ENCODE measurements at places on chromosomes 3 and 15. TPM values are rescaled to one million over a fixed set of nuclear protein-coding genes. Genes with fewer than 3 reads are reported as not detected.

The TRIM42 gene
- not detected for total RNA-seq

The MBNL1 gene
- total RNA-seq: 360 TPM

The RPSA gene
- total RNA-seq: 3,061 TPM

The SLC9A9 gene
- 1.9 TPM for total RNA-seq

The COMMD2 gene
- 31.0 TPM for total RNA-seq

The POTEB2 gene
- total RNA-seq: not detected

The CRYGS gene
- total RNA-seq: 2.6 TPM

The SCN11A gene
- total RNA-seq: not detected

The ZBBX gene
- total RNA-seq: not detected

The TTLL13 gene
- 0.20 TPM for total RNA-seq

DNA sequence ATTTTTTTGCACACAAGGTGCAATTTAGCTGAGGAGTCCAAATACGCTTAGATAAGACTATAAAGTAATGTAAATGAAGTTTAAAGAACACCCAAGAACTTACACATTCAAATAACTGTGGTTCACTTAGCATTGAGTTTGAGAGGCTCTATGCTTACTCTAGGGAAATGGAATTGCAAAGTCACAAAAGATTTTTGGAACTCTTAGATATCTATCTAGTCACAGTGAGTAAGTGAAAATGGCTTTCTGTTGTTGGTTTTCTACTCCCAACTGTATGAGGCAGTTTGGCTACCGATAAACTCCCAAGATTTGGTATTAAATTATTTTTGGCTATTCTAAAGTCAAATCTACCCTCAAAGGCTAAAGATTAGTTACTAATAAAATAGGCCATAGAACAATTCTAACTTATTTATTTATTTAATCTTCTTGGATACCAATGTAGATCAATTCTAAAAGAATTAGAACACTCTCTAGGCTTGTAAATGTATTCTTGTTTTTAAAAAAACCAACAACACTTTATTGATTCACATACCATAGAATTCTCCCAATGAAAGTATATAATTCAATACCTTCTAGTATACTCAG lies 165.4 kb downstream of the SNRK start:
- DNase-seq: no peak

DNA sequence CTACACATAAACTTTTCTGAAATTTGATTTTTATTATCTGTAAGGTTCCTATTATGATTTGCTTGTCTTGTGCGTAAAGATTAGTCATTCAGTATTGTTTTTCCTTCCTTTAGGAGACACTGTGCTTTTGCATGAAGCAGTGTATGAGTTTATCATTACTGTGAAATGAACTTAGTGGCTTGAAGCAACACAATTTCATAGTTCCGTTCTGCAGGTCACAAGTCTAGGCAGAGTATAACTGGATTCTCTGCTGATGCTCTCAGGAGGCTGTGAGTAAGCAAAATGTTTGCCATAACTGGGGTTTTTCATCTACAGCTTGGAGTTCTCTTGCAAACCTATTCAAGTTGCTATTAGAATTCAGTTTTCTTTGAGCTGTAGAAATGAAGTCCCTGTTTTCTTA lies 1136.1 kb downstream of the OTOL1 start:
- no peak for DNase-seq

DNA sequence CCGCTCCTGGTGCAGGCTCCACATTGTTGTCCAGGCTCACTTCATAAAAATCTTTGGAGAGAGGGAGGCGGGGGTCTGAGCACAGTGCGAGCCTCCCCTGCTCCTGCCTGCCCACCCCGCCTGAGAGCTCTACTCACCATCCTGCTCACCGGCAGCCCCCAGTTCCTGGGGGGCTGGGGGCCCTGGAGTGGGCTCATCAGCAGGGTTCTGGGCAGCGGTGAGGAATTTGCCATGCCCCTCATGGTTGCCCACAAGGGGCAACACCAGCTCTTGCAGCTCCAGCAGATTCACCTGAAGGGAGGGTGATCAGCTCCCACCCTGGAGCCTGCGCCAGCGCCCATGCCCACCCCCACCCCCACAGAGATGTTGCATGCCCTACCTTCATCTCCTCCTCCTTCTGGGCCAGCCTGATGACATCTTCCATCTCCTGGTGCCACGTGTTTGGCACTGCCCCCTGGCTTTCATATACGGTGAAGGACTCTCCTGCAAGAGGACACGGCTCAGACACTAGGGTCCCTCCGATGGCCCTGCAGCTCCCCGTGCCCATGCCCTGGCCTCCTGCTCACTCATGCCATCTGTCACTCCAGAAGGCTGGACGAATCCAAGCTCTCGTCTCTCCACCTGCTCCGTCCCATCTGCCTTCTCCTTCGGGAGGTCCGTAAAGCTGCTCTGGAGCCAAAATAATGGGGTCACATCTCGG lies 162.1 kb downstream of the TBC1D2B start:
- no peak for DNase-seq

- DNase-seq: no peak
Measured at GRCh38 chr15:33801954-33802353, 166.3 kb upstream of the CHRM5 start.

DNA sequence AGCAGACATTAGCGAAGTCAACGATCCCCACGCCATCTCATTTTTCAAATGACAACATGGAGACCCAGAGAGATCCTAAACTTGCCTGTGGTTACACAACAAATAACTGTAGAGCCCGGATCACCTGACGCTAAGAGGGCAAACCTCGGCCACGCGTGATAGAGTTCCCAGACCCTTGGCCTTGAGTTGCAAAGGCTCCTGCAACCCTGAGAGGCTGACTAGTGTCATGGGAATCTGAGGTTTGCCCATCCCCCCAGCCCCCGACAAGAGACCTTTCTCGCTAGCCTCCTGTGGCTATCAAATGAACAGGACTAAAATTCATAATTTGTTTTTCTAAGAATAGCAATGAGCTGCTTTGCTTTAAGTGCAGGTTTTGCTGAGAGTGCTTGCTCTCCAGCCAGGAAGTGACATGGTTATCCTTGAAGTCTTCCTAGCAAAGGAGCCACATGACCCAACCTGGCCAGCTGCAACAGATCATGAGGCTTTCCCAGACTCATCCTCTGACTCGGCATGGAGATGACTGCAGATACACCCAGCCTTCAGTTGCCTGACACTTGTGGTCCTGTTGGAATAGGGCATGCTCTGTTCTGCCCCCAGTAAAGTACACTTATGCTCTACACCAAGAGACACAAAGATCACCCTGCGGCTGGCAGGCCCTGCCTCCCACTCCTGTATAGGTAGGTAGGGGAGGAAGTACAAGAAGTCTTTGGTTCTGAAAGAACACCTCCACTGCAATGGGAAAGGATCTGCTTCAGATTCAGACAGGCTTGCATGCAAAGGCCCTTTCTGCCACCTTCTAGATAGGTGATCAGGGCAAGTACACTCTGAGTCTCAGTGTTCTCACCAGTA lies 36.0 kb downstream of the MCF2L2 start:
- DNase-seq: no peak

- peak; percentile 82 for DNase-seq
Measured at GRCh38 chr15:75067123-75067830, 43.9 kb downstream of the PPCDC start.

- DNase-seq: no peak
Measured at GRCh38 chr3:110799271-110799670, 272.3 kb upstream of the NECTIN3 start.

DNA sequence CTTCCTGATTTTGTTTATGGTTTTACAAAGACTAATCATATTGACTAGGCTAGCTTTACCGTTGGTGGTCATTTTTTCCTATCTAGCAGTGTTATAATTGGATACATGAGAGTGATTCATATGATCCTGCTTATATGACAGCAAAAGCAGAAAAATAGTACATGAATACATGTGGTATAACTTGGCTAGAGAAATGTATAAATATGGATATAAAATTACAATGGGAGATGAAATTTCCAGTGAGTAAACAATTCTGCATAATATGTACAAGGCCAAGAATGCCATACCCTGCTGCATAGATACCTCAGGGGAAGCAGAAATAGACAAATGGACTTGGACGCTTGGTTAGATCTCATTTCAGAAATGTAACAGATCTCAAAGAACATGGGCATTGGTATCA lies 103.1 kb downstream of the DTWD1 start:
- DNase-seq: no peak

DNA sequence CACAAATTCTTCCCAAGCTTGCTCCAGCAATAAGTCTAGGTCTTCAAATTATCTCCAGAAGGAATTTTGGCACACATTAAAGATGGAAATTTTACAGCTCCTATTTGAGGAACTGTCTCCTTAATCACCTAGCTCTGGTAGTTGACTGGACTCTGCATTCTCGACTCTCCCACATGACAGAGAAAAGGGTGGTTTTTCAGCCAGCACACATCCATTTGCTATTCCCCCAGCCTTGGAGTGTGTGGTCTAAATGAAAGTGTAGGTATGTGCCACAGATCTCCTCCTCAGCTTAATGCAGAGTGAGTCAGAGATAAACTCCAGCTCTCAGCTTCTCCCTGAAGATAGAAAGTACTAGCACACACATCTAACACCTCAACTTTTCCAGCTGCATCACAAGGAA lies 62.2 kb upstream of the ALCAM start:
- no peak for DNase-seq

GRCh38 chr3:172376402-172376801 lies 71.9 kb downstream of the GHSR start:
- DNase-seq: no peak

GRCh38 chr3:151009981-151010380 lies 37.5 kb upstream of the CLRN1 start:
- no peak for DNase-seq

- DNase-seq: no peak
Measured at GRCh38 chr3:118573912-118574311, 460.7 kb downstream of the IGSF11 start.

GRCh38 chr3:37092484-37092883 lies 81.9 kb downstream of the LRRFIP2 start:
- DNase-seq: no peak
